Osteocyte (in vitro differentiated cells): ENCODE measurements at places on chromosomes 5 and 9. TPM values are rescaled to one million over a fixed set of nuclear protein-coding genes. Genes with fewer than 3 reads are reported as not detected.

The GALNT12 gene
- not detected in 2 replicates for total RNA-seq

The FYB1 gene
- total RNA-seq = not detected in 2 replicates

The GARIN3 gene
- not detected in 2 replicates for total RNA-seq

The PTPRD gene
- total RNA-seq = 4.4 and 5.4 TPM in 2 replicates

The PAXX gene
- 38.5 and 51.4 TPM in 2 replicates for total RNA-seq

The HAUS6 gene
- 8.6 and 9.5 TPM in 2 replicates for total RNA-seq

The SMARCA2 gene
- total RNA-seq = 110 and 115 TPM in 2 replicates

The IL13 gene
- not detected in 2 replicates for total RNA-seq

The STK32A gene
- not detected in 2 replicates for total RNA-seq

The PCDHGA10 gene
- 22.4 and 24.0 TPM in 2 replicates for total RNA-seq

The IL9 gene
- not detected in 2 replicates for total RNA-seq

The LCN2 gene
- total RNA-seq = not detected in 2 replicates

The ROR2 gene
- 43.0 and 48.2 TPM in 2 replicates for total RNA-seq
